ENCODE measurements at places on chromosomes 2 and 18.

GRCh38 chr2:24913911-24914310 is 6.1 kb downstream of the ADCY3 start:
- no peak for DNase-seq

- DNase-seq, result no peak
Measured at GRCh38 chr2:60530660-60531281, 22.7 kb downstream of the BCL11A start.

DNA sequence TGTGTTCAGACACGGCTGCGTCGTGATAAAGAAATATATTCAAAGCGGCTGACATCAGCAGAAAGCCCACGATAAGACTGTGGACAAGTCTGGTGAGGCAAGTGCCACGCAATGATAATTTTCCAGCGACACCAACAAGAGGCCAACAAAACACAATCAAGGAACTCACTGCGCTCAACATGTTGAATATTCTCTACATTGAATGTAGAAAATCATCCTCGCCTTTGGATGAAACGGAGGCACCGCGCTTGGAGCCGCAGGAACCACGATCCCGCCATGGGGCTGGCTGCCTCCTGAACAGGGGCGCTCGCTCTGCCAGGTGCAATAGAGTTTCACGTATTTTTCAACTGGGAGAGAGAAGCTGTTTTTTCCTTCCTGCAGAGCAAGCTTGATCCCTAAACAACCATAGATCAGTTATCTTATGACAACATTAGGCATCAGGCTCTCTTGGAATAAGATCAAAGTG is 220.3 kb downstream of the ATAD2B start:
- DNase-seq, result no peak

DNA sequence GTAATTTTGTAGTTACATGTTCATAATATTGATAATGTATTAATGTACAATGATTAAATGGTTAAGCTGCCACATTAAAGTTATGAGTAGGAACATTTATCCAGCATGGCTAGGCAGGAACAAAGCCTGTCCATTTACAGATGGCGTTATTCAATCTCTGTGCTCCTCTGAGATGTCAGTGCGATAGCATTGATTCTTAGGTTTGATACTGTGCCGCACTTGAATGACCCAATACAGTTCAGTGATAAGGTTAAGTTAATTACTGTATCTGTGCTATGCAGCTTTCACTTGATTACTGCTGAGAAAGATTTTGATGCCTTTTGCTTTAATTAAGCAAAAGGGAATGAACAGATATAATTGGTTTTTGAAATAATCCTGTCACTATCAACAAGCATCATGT is 111.8 kb downstream of the ZNF407 start:
- no peak for DNase-seq

- DNase-seq, result no peak
Measured at GRCh38 chr2:43507137-43507536, 88.7 kb downstream of the THADA start.

- no peak for DNase-seq
Measured at GRCh38 chr2:212977152-212977551, 174.3 kb downstream of the IKZF2 start.

GRCh38 chr2:30759481-30759880 is 47.8 kb downstream of the CAPN13 start:
- no peak for DNase-seq

- DNase-seq, result no peak
Measured at GRCh38 chr2:212721026-212721451, 182.4 kb upstream of the ERBB4 start.

Measured in stimulated activated CD4-positive, alpha-beta T cell treated with anti-CD3 and anti-CD28 coated beads, Interleukin-12 subunit alpha, Interleukin-12 subunit beta, amount 100 ng/mL, for 4 hours (primary cell).